Caco-2 (cell line): ENCODE measurements at places on chromosomes 11 and 22. TPM values are rescaled to one million over a fixed set of nuclear protein-coding genes. Genes with fewer than 3 reads are reported as not detected.

The SCARF2 gene
- total RNA-seq = 0.58 and 0.73 TPM in 2 replicates

DNA sequence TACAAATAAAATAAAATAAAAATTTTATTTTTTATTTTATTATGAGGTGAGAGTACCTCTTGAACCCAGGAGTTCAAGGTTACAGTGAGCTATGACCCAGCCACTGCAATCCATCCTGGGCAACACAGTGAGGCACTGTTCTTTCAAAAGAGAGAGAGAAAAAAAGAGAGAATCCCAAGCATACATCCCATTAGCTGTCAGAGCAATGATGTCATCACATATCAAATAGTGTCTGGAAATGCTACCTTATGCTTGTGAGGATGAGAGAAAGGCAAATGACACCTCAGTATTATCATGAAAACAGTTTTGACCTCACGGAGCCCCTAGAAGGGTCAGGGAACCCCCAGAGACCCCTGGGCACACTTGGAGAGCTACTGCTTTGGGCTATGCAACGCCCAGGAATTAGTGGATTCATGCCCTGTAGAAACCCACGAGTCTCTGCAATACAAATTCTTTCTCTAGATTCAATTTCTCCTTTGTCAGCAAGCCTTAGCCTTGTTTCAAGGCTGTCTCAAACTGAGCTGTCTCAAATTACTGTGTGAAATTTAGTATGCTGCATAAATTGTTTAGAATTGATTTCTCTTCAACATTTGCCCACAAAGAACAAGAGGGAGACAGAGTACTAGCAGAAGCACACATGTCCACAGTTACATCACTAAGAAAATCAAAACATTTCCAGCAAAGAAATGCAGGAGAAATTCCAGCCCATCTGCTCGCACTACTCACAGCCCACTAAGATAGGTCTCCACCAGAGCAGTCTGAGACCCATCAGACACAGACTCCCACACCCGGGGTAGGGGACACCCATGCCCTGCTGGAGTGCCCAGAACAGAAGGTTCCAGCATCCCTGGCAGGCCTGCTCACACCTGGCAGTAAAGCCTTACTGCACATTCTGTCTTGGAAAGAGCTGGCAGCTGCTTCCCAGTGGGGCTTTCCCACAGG lies 18.1 kb downstream of the DGCR2 start:
- DNase-seq = no peak
- H3K27me3 ChIP-seq = no peaks in the 10 kb centered on the region
- H3K4me1 ChIP-seq = peaks cover under 1% of the 10 kb centered on the region; the same call in 1 of the 2 replicates
- H3K36me3 ChIP-seq = no peaks in the 10 kb centered on the region

- no peak overlapping the region for H3K27ac ChIP-seq
- H3K4me1 ChIP-seq = no peaks in the 10 kb centered on the region
- DNase-seq = no peak
- H3K27me3 ChIP-seq = no peaks in the 10 kb centered on the region
Observed at GRCh38 chr11:126919147-126919823, 81.3 kb downstream of the KIRREL3 start.

DNA sequence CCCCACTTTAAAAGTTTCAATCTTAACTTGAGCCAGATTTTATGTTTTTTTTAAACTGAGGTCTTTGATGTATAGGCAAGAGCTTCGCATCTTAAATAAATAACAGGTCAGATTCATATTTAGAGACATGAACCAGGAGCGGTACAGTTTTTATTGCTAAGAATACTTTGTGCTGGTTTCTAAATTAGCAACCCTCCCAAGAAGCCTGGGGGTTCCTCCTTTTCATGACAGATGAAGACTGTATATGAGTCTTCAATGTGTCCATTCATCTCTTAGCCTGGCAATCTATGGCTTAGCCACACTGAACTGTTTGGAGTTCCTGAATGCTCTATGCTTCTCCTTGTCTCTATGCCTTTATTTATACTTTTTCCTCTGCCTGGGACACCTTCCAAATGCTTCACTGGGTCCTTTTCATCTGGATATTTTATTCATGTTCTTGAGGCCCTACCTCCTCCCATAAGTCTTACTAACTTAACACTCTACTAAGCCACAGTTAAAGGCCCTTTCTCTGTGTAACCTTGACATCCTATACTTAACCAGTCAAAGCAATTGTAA lies 338.6 kb downstream of the INSC start:
- no peak overlapping the region for H3K4me3 ChIP-seq
- H3K4me1 ChIP-seq = no peaks in the 10 kb centered on the region
- no peak for DNase-seq
- no peak overlapping the region for H3K27ac ChIP-seq
- no peaks in the 10 kb centered on the region for H3K36me3 ChIP-seq
- H3K27me3 ChIP-seq = no peaks in the 10 kb centered on the region
